ENCODE measurements at places on chromosomes 6 and 20. TPM values are rescaled to one million over a fixed set of nuclear protein-coding genes. Genes with fewer than 3 reads are reported as not detected.

DNA sequence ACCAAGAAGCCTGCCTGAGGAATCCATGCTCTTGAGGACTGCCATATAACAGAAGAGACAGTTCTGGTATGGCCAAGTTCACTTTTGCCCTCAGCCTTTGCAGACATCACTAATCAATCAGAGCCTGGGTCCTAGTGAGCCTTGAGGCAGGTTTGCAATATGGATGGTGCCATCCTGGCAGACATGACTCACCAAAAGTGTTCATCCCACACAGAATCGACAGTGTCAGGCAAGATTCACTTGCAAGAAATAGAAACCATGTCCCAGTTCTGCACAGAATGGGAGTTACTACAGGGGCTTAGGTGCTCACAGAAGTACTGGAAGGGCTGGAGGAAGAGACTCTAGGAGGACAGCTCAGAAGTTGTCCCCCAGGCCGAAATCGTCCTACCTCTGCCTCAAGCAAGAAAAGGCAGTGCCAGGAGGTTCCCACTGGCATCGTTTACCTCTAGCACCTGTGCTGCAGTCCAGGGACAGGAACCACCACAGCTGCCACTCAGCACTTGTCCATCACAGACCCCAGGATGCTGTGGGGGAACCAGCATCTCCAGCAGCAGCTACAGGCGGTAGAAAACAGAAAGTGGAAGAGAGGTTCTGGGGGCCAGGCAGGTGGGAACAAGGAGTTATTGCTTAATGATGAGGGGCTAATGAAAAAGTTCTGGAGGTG, 42.6 kb upstream of the PHACTR3 start:
- no peaks in the 10 kb centered on the region for H3K4me1 ChIP-seq
- no peak for DNase-seq
- no peaks in the 10 kb centered on the region for H3K36me3 ChIP-seq
- no peak overlapping the region for H3K4me3 ChIP-seq
- H3K27me3 ChIP-seq, result peaks cover 3% of the 10 kb centered on the region
- no peak overlapping the region for H3K27ac ChIP-seq

GRCh38 chr6:56581296-56581925, 61.3 kb downstream of the DST start:
- H3K4me1 ChIP-seq, result no peaks in the 10 kb centered on the region
- no peak overlapping the region for H3K27ac ChIP-seq
- H3K4me3 ChIP-seq, result no peak overlapping the region
- no peaks in the 10 kb centered on the region for H3K36me3 ChIP-seq
- no peak for DNase-seq
- H3K27me3 ChIP-seq, result no peaks in the 10 kb centered on the region

DNA sequence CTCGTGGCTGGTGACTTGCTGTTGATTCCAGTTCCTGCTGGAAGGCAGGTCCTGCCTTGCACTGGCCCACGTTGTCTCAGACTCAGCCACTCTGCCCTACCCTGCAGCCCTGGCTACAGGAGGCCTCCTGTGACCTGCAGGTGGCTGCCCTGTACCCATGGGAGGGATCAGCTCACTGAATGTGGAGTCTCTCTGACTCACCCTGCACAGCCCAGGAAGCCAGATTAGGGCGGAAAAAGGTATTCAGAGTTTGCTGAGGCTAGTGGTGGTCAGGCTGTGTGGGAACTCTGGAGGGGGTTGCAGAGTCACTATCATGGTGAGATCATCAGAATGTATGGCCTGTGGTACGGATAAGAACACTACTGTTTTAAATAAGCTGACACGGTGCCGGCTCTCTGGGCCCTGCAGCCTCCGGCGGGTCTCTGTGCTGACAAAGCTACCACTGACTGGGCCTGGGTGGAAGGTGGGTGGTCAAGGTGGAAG, 24.7 kb upstream of the PYGB start:
- peak overlapping the region; percentile 81 for H3K27ac ChIP-seq
- H3K36me3 ChIP-seq, result peaks cover 8% of the 10 kb centered on the region
- H3K4me1 ChIP-seq, result peaks cover 9% of the 10 kb centered on the region
- DNase-seq, result peak; percentile 69
- H3K4me3 ChIP-seq, result no peak overlapping the region

DNA sequence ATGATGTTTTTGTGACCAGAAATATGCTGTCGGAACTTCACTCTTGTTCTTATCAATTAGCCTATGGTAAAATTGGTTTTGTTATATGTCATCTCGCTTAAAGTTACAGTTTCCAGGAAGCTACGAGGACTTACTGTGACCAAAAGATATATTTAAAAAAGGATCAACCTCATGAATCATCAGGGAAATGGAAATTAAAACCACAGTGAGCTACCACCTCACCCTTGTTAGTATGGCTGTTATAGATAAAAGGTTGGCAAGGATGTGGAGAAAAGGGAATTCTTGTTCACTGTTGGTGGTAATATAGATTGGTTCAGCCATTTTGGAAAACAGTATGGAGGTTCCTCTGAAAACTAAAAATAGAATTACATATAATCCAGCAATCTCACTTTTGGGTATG, 14.3 kb upstream of the INSM1 start:
- H3K27me3 ChIP-seq, result peaks cover 8% of the 10 kb centered on the region
- no peak overlapping the region for H3K4me3 ChIP-seq
- H3K27ac ChIP-seq, result no peak overlapping the region
- peaks cover 4% of the 10 kb centered on the region for H3K4me1 ChIP-seq
- no peaks in the 10 kb centered on the region for H3K36me3 ChIP-seq

DNA sequence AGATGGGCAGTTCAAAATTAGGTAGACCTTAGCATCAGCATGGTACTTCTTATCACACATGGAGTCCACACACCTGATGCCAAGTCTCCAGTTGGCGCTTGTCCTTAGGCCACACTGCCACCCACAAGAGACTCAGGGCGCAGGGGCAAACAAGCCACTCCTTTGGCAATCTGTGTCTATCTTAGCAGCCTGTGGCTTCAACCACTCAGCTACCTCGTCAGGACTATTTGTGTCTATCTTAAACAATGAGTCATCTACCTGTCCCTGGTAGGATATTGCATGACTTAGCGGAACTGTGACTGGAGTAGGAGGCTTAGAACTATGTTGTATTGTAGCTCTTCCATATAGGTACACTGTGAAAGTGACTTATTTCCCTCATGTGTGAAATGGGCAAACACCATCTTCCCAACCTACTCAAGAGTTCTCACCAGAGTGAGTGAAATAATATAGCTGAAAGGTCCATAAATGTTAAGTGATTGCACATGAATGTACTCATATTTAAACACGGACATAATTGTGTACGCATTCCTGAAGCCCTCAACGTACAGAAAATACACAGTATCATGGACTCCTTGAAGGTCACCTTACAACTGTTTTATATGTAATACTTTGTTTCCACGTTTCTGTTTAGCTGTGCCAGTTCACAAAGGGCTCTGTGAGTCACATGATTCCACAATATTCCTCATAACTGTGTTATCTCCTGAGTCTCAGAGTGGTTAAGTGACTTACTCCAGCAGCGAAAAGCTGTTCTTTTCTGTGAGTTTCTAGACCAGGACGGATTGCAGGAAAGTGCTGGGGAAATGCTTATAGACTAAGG, 1.6 kb downstream of the TRIM27 start:
- DNase-seq, result peak; percentile 64
- H3K27me3 ChIP-seq, result no peaks in the 10 kb centered on the region
- H3K4me1 ChIP-seq, result peaks cover 30% of the 10 kb centered on the region
- peak overlapping the region; percentile 93 for H3K27ac ChIP-seq

DNA sequence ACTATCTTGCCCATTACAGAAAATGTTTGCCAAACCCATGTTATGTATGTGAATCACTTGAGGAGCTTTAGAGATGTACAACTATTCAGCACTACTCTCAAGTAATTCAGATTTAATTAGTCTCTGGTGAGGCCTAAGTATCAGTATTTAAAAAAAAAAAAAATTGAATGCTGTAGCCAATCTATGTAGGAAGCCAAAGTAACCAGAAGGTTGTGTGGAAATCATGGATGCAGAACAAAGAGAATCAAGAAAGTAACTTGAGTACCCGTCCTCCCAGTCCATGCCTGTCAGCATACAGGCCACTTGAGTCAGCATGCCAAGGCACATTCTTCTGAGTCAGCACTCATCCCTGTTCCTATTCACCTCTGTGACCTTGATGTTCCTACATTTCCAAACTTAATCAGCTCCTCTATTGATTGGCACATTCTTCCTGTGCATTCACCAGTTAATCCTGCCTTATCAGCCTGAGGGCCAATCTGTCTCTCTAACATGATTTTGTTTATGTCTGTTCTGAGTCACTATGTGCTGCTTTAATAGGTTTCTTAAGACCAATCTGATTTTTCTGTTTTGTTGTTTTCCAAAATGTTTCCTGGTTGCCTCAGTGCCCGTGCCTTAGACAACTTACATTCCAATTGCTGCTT, 165.6 kb downstream of the KCNQ5 start:
- no peaks in the 10 kb centered on the region for H3K27me3 ChIP-seq
- peak; percentile 27 for DNase-seq
- H3K36me3 ChIP-seq, result no peaks in the 10 kb centered on the region
- H3K4me3 ChIP-seq, result no peak overlapping the region

FAM50B gene
- 9.8 TPM for total RNA-seq

GRCh38 chr6:16533721-16534136, 227.5 kb downstream of the ATXN1 start:
- H3K4me3 ChIP-seq, result no peak overlapping the region
- peaks cover 11% of the 10 kb centered on the region for H3K36me3 ChIP-seq
- DNase-seq, result no peak
- H3K27me3 ChIP-seq, result no peaks in the 10 kb centered on the region

PKIB gene
- not detected for total RNA-seq

RHAG gene
- not detected for total RNA-seq

GRCh38 chr6:160477901-160478300, 129.7 kb downstream of the SLC22A3 start:
- H3K4me1 ChIP-seq, result peaks cover 2% of the 10 kb centered on the region
- DNase-seq, result no peak
- H3K27me3 ChIP-seq, result peaks cover 10% of the 10 kb centered on the region

DNA sequence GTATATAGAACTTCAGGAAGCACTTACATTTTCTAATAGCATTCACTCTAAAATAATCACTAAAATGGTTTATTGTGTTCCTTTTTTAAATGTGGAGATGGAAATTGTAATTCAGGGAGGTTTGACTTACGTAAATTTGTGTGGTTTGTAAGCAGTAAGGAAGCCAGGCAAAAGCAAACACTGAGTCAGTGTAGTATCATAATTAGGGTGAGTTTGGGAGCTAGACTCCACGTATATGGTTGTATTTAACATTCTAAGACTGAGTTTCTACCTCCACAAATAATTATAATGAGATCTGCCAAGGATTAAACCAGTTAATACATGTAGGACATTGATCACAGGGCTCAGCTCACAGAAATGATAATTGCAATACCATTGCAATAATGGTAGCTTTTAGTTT, 425.5 kb downstream of the CBLN4 start:
- H3K27me3 ChIP-seq, result no peaks in the 10 kb centered on the region
- H3K27ac ChIP-seq, result no peak overlapping the region
- DNase-seq, result no peak
- H3K4me1 ChIP-seq, result no peaks in the 10 kb centered on the region
- H3K4me3 ChIP-seq, result no peak overlapping the region

DNA sequence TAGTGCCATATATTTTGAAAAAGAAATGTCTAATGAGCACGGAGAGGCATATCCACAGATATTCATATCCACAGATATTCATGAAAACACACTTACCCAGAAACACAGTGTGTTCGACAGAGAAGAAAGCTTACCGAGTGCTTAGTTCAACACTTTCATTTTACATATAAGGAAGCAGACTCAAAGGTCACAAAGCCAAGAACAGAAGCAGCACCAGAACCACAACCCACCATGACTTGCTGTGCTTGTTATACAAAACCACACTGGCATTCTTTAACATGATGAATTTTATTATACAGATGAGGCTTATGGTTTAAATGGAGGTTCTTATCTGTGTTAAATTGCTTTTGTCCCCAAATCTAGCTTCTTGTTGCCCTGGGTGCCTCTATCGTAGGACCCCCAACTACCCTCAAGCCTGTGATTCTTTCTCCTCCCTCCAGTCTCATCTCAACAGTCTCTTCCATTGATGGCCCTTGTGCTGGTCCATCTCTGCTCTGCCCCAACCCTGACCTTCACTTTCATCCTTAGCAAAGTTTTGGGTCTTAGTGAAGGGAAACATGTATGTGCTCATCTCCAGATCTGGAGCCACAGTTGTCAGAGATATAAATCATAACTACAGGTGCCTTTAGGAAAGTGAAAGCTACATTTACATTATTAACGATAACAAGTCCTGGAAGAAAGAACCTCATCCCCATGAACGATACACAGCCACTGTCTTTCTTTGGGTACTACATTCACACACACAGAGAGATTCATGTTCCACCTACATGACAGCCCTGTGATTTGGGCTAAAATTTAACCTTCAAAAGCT, 40.0 kb downstream of the SF3B5 start:
- H3K27ac ChIP-seq, result peak overlapping the region; percentile 94
- H3K27me3 ChIP-seq, result no peaks in the 10 kb centered on the region
- peak; percentile 86 for DNase-seq

- H3K4me3 ChIP-seq, result no peak overlapping the region
- no peak for DNase-seq
- H3K4me1 ChIP-seq, result no peaks in the 10 kb centered on the region
- peaks cover 44% of the 10 kb centered on the region for H3K27me3 ChIP-seq
- H3K27ac ChIP-seq, result no peak overlapping the region
These were observed 28.0 kb upstream of the PHACTR3 start for GRCh38 chr20:59576216-59576953.

GRCh38 chr20:50259705-50260478, 69.3 kb downstream of the CEBPB start:
- no peak for DNase-seq
- no peaks in the 10 kb centered on the region for H3K36me3 ChIP-seq
- no peak overlapping the region for H3K27ac ChIP-seq
- peaks cover 7% of the 10 kb centered on the region for H3K27me3 ChIP-seq

GRCh38 chr6:41161851-41162552, 914 bp downstream of the TREM2 start:
- peaks cover 11% of the 10 kb centered on the region for H3K27me3 ChIP-seq
- no peaks in the 10 kb centered on the region for H3K36me3 ChIP-seq
- DNase-seq, result peak; percentile 40
- no peaks in the 10 kb centered on the region for H3K4me1 ChIP-seq
- no peak overlapping the region for H3K4me3 ChIP-seq
- no peak overlapping the region for H3K27ac ChIP-seq

DNA sequence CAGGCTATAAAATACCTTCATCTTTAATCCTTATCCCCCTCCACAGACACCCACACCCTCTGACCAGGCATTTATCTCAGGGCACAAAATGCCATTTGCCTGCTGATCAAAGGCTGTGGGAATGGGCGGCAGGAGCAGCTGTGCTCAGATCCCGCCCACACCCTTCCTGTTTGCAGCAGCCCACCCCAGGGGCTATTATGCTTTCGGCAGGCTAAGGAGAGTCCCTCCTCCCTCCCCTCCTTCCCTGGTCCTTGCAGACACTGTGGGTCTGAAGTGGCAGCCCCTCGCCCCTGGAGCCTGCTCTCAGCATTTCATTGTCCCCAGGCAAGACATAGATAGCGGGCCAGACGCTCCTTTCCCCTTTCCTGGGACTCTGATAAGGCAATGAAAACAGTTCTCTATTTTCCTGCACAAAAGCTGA, 220.8 kb upstream of the HEY2 start:
- no peak overlapping the region for H3K4me3 ChIP-seq
- no peak for DNase-seq
- H3K36me3 ChIP-seq, result no peaks in the 10 kb centered on the region
- H3K27ac ChIP-seq, result no peak overlapping the region
- H3K4me1 ChIP-seq, result peaks cover 5% of the 10 kb centered on the region

All from activated CD4-positive, alpha-beta T cell treated with anti-CD3 and anti-CD28 coated beads, Interleukin-2, amount 10 ng/mL, durations not matched to agents 24 days and 14 days (primary cell).